ENCODE measurements at places on chromosomes 13 and 19. TPM values are rescaled to one million over a fixed set of nuclear protein-coding genes. Genes with fewer than 3 reads are reported as not detected.

Gene MUC16
- under 0.01 TPM for total RNA-seq

Gene ZBTB7A
- total RNA-seq, result 91.1 TPM

Gene PSG6
- not detected for total RNA-seq

Gene C19orf33
- 3.1 TPM for total RNA-seq

Gene BEST2
- total RNA-seq, result not detected

Gene FBXO27
- not detected for total RNA-seq

Gene CGB1
- total RNA-seq, result not detected

Gene CACNA1A
- 0.21 TPM for total RNA-seq

Gene KASH5
- total RNA-seq, result not detected

Gene HRC
- total RNA-seq, result not detected

Gene CCDC70
- total RNA-seq, result not detected

Gene ELAVL3
- total RNA-seq, result not detected

Gene ZIC2
- not detected for total RNA-seq

Gene INAFM1
- total RNA-seq, result 1.4 TPM

Gene FBN3
- total RNA-seq, result not detected

Gene ASF1B
- 0.94 TPM for total RNA-seq

Gene HIPK4
- 0.10 TPM for total RNA-seq

Gene S1PR5
- total RNA-seq, result 36.9 TPM

Gene NBEA
- total RNA-seq, result 3.3 TPM

Gene NLRP7
- total RNA-seq, result 0.10 TPM

Gene PRTN3
- 0.31 TPM for total RNA-seq

Gene CLDND2
- 0.10 TPM for total RNA-seq
